Astrocyte of the cerebellum (primary cell): ENCODE measurements at places on chromosomes 3 and 15.
A peak's percentile ranks its signal among the peaks of the same experiment; 100 is the strongest.

DNA sequence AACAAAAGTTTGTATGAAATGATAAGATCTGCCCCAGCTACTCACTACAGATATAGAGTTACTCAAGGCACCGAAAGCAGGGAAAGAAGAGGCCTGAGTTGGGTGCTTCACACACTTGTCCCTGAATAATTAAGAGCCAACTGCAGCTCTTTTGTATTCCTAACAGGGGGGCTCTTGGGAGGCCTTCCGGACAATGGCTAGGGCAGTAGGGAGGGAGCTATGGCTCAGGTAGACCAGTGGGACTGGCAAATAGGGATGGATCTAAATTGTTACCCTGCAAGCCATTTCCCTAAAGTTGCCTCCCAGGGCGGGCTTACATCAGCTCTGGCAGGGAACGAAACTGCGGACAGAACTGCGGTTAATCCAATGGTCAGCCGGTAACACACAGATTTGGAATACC lies 6.2 kb downstream of the SEMA5B start:
- DNase-seq = no peak

DNA sequence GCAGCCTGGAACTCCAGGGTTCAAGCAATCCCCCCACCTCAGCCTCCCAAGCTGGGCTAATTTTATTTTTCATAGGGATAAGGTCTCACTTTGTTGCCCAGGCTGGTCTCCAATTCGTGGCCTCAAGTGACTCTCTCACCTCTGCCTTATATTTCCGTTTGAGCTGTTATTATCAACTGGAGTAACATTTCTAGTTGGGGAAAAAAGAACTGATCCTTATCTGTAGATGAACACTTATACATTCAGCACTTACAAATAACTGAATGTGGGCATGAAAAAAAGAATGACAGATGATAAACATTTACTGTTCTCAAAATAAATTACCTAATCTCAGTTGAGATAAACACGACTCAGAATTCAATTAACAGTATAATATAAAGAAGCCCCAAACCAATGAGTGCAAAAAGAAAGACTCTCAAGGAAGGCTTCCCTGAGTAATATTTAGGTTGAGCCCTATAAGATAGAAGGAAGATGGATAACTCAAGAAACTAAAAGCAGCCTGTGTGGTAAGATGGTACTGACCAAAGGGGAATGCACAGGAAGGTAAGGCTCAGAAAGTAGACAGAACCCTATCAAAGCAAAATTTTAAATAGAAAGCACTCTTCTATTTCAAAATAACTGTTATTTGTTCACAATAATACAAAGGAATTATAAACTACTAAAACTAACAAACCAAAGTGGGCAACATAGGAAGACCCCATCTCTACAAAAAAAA lies 11.8 kb downstream of the UBE3A start:
- no peak for DNase-seq

- DNase-seq = no peak
These were observed 21.0 kb downstream of the C2CD4A start for GRCh38 chr15:62087671-62088352.

DNA sequence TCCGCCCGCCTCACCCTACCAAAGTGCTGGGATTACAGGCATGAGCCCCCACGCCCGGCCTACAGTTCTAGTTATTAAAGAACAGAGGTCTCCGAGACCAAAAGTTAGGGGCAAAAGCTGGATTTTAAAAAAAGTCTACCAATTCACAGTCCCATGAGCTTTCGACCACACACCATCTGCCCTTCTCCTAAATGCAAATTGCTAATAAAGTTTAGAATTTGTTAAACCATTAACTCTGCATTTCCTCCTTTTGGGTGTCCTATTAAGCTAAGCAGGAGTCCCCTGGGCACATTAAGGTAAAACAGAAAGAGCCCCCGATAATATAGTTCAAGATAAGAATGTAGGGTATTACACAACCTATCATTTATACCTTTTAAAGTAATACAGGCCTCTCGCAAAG lies 322.7 kb downstream of the FOXP1 start:
- no peak for DNase-seq

DNA sequence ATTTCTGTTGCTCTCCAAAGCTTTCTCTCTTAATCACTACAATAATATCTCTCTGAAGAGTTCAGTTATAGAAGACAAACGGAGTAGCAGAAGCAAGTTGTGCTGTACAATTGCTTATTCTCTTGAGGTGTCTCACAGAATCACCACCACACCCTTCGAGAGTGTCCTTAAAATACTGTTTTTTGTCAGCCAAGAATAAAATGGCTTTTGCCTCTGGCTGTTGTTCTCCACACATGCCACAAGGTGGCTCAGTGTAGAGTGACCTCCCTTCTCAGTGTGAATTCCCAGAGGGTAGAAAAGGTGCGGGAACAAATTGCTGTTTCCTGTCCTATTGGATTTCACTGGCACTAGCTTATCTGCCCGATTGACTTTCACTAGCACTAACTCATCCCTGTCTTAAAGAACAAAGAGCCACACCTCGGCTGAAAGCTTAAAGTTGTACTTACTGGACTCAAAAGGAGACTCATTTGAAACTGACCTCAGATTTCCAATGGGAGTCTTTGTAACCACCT lies 134.2 kb upstream of the SATB1 start:
- DNase-seq = peak; percentile 6

DNA sequence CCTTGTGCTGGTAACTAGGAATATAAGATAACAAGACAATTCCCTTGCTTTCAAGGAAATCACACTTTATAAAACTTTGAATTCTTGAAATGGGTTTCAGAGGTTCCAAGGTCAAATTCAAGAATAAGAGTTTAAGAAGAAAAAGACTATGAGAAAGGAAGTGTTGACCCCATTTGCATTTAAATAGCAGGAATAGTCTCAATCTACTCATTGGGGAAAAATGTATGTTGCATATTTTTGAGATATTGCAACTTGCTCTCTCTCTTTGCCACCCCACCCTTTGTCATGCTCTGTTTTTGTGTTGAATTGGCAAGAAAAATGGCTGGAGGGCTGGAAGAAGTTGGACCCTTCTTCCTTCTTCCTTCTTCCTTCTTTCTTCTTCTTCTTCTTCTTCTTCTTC lies 699.2 kb downstream of the TUSC7 start:
- DNase-seq = no peak

DNA sequence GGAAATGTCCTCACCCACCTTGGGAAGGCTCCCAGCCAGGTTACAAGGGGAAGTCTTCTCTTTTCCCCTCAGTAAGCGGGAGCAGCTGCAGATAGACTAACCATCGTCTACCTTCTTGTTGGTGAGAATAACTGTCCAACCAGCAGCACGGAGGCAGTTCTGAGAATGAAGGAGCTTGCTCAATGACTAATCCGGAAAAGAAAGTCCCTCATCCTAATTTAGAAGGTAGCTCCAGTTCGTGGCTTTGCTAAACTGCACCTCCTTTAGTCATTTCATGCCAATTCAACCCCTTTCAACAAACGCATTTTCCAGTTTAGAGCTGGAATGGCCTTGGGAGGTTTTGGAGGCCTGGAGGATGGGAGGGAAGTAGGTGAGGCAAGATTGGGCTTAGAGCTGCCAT lies 527.4 kb upstream of the PROK2 start:
- no peak for DNase-seq

GRCh38 chr3:36212251-36212650 lies 168.1 kb upstream of the STAC start:
- no peak for DNase-seq

DNA sequence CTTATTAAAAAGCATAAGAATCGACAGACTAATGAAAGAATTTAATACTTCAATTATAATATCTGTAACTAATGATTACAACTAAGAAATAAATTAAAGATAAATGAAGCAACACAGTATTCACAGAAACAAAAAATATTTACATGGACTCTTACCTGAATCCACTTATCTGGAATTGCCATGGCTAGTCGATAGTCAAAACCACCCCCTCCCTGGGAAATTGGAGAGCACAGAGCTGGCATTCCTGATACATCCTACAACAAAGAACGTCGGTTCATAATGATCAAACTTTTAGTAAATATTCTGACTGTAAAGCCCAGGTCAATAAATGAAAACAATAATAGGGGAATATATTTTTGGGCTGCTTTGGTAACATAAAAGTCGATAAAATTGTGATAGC lies 175.5 kb downstream of the GBE1 start:
- DNase-seq = no peak

DNA sequence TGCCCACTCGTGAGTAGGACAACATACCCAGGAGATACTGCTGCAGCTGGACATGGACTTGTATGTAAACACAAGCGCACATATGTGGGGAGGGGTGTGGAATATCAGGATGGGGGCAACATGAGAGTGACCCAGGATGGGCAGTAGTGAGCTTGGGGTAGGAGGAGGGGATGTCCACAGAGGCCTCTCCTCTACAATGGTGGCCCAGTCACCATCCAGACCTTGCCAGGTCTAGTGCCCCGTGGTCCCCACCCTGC lies 266 bp upstream of the ZBTB47 start:
- no peak for DNase-seq

DNA sequence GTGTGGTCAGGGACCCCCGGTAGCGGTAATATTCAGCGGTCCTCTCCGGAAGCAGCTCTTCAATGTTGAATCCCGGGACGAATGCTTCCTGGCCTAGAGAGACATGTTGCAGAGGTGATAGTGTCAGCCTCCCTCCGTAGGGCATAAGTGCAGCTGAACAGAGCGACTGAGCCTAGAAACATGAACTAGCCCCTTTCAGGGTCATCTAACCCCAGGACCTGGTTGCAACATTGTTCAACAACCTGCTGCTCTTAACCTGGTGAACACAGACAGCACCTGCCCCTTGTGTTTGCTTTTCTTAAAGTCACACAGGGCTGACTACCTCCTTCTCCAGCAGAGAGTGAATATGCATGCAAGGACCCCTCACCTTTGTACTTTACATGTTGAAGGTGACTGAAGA lies 41.3 kb downstream of the CA12 start:
- DNase-seq = no peak

DNA sequence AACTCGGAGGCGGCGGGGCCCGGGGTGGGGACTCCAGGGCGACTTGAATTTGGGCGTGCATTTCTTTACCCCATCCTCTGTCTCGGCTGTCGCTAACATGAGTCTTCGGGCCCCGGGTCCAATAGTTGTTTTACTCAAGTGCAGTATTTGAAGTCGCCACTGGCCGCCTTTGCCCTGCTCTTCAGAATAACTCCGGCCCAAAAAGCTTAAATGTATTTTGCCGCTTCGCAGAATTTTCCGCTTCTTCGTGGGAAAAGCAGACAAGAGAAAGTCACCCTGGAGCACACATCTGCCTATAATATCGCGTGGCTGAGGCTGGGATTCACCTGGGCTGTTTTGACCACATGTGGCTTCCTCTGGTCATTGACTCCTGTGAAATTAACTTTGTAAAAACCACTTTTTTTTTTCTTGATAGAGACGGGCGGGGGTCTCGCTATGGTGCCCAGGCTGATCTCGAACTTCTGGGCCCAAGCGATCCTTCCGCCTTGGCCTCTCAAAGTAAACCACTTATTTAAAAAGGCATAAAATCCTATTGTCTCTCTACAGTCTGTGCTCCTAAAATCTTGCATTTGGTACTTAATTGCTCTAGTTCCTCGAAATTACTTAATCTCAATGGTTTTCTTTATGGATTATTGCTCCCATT lies 676 bp downstream of the CNOT10 start:
- peak; percentile 9 for DNase-seq

DNA sequence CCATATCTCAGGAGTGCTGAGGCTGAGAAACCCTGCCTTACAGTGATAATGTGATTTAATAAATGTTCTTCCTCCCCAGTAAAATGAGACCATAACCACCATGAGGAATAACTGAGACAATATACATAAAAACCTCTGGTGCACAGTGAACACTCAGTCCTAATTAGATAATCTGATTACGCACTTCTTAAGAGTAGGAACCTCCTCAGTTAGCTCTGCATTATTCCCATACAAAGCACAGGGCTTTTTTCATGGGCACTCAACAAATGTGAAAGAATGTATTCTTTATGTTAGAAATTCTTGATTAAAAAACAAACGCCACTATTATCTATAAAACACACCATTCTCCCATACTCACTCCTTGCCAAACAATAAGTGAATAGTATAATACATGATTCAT lies 97.0 kb downstream of the TNIK start:
- no peak for DNase-seq

DNA sequence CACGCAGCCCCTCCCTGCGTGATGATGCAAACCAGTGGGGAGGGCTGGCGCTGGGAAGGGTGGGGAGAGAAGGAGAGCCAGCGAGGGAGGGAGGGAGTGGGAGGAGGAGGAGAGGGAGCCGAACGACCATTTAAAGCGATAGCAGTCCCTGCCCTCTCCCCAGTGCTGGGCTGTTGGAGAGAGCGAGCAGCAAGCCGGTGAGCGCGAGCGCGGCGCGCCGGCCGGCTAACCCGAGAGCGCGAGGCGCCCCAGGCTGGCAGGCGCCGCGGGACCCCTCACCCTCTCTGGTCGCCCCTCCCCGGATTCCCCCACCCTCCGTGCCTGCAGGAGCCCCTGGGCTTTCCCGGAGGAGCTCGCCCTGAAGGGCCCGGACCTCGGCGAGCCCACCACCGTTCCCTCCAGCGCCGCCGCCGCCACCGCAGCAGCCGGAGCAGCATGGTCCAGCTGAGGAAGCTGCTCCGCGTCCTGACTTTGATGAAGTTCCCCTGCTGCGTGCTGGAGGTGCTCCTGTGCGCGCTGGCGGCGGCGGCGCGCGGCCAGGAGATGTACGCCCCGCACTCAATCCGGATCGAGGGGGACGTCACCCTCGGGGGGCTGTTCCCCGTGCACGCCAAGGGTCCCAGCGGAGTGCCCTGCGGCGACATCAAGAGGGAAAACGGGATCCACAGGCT lies at the start of gene GRM7:
GRM7 (plus strand) TSS at position 162 of the 671 bp plus-strand sequence.
- peak; percentile 65 for DNase-seq

GRCh38 chr15:78048628-78048920 lies 28.9 kb downstream of the TBC1D2B start:
- DNase-seq = no peak

- no peak for DNase-seq
These were observed 345.5 kb upstream of the ROBO1 start for GRCh38 chr3:80113331-80113730.

GRCh38 chr3:168216851-168217250 lies 121.1 kb upstream of the GOLIM4 start:
- no peak for DNase-seq

DNA sequence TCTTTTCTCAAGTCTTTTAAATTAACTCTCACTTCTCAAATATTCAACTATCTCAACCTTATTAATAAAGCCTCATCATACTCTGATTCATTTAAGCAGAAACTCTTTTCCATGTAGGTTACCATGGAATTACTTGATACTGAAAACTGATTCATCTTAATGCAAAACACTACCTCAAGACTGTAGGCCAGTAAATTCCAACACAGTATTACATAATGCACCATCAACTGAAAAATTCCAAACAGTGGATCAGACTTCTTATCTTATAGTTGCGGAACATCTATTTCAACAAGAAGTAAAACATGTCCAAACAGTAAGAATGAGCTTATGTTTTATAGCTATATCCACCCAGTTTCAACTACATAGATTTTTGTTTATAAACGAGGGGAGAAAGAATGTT lies 124.5 kb downstream of the PEAK1 start:
- no peak for DNase-seq

GRCh38 chr3:111292117-111292516 lies 220.5 kb downstream of the NECTIN3 start:
- DNase-seq = no peak

DNA sequence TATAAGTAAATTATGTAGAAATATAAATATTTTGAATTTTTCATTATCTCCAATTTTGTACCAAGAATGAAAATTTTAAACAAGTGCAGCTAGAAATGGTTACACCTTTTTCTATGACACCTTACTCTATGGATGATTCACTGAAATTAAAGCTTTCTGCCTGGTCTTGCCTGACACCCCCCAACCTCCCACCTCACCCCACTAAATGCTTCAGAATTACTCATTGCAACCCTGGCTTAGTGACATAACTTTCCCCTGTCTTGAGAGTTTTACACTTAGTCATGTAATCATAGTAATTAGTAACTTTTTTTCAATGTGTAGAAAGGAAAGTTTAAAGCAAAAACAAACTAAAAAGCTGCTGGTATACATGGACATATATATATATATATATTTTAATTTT lies 42.0 kb upstream of the MEIS2 start:
- DNase-seq = no peak
